ENCODE measurements at places on chromosomes 1 and 21.

- DNase-seq, result no peak
Observed at GRCh38 chr1:28518745-28519341, 13.0 kb downstream of the RCC1 start.

- peak; percentile 43 for DNase-seq
Observed at GRCh38 chr1:207004931-207005830, 27.4 kb downstream of the C1orf116 start.

GRCh38 chr1:113763661-113764060 is 4.4 kb upstream of the PHTF1 start:
- DNase-seq, result no peak

- DNase-seq, result no peak
Observed at GRCh38 chr1:84504580-84505492, 1.4 kb upstream of the SPATA1 start.

- DNase-seq, result no peak
Observed at GRCh38 chr1:23449306-23449705, 24.8 kb upstream of the TCEA3 start.

- peak; percentile 41 for DNase-seq
Observed at GRCh38 chr1:112700290-112701226, 6.4 kb downstream of the RHOC start.

GRCh38 chr1:228927421-228927820 is 192.1 kb downstream of the RHOU start:
- DNase-seq, result no peak

DNA sequence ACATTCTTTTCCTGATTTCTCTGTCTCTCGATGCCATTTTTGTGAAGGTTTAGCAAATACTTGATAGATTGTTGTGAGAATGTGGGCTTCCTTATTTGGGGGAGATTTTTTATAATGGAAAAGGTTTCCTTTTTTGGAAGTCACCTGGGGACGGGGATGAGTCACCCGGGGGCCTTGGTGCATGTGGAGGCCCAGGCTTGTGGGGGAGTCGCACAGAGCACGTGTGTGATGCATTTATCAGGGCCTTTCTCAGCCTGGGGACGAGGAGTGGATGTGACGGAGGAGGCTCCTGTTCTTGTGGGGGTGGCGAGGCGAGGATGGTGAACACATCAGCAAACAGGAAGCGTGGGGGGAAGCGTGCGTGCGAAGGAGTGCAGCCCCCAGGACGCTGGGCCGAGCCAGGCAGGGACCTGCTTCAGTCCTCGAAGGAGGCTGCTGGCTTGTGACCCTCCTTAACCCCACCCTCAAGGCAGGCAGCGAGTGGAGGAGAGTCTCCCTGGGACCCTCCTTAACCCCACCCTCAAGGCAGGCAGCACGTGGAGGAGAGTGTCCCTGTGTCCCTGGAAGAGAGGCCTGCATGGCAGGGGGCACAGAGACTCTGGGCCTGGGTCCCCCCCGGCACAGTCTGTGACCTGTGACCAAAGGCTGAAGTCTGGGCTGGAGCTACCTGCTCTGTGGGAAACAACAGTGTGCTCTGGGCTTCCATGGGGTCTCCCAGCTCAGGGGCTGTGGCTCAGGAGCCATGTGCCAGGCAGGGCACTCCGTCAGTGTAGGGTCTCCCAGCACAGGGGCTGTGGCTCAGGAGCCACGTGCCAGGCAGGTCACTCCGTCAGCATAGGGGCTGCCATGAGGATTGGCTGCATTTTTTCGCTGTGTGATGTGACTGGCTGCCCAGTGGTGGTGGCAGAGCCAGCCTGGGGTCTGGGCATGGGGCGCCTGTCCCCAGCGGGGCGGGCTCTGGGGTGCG is 57.2 kb downstream of the AGPAT3 start:
- no peak for DNase-seq

DNA sequence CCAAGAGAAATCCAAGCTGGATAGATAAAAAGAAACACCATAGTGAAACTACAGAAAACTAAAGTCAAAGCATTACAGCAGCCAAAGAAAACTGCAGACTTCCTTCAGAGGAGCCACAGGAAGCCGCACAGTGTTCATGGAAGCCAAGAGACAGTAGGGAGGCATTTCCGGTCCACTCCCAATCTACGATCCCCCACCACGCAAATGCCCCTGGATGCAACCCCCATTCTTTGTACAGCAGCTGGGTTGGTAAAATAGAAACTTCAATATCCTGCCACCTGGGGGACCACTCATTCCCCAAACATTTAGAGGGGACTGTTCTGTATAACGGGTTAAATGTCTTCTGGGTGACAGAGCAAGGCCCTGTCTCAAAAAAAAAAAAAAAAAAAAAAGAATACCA is 43.9 kb upstream of the TSPEAR start:
- no peak for DNase-seq

- no peak for DNase-seq
Observed at GRCh38 chr1:157803851-157804250, 16.1 kb downstream of the FCRL1 start.

- DNase-seq, result no peak
Observed at GRCh38 chr1:220219136-220219442, 53.2 kb downstream of the RAB3GAP2 start.

Data from NCI-H1092 (cell line).